Endothelial cell of umbilical vein (primary cell): ENCODE measurements at places on chromosomes 7 and 10.

GRCh38 chr7:137331378-137331777, 12.2 kb downstream of the PTN start:
- no peak overlapping the region for H3K4me3 ChIP-seq
- no peaks in the 10 kb centered on the region for H3K4me1 ChIP-seq
- H3K36me3 ChIP-seq: no peaks in the 10 kb centered on the region

- H3K4me3 ChIP-seq: no peak overlapping the region
- H3K27me3 ChIP-seq: no peaks in the 10 kb centered on the region
- H3K4me1 ChIP-seq: no peaks in the 10 kb centered on the region
- no peaks in the 10 kb centered on the region for H3K36me3 ChIP-seq
- no peak overlapping the region for H3K27ac ChIP-seq
Observed at GRCh38 chr10:29106287-29106686, 182.6 kb upstream of the LYZL1 start.

- DNase-seq: no peak
- H3K36me3 ChIP-seq: no peaks in the 10 kb centered on the region
- H3K27me3 ChIP-seq: no peaks in the 10 kb centered on the region
- no peak overlapping the region for H3K27ac ChIP-seq
- no peak overlapping the region for H3K4me3 ChIP-seq
Observed at GRCh38 chr7:53996876-53997275, 545.3 kb upstream of the VSTM2A start.

GRCh38 chr7:22275661-22276060, 81.3 kb downstream of the RAPGEF5 start:
- no peak overlapping the region for H3K4me3 ChIP-seq
- DNase-seq: no peak
- no peak overlapping the region for H3K27ac ChIP-seq
- H3K4me1 ChIP-seq: no peaks in the 10 kb centered on the region

DNA sequence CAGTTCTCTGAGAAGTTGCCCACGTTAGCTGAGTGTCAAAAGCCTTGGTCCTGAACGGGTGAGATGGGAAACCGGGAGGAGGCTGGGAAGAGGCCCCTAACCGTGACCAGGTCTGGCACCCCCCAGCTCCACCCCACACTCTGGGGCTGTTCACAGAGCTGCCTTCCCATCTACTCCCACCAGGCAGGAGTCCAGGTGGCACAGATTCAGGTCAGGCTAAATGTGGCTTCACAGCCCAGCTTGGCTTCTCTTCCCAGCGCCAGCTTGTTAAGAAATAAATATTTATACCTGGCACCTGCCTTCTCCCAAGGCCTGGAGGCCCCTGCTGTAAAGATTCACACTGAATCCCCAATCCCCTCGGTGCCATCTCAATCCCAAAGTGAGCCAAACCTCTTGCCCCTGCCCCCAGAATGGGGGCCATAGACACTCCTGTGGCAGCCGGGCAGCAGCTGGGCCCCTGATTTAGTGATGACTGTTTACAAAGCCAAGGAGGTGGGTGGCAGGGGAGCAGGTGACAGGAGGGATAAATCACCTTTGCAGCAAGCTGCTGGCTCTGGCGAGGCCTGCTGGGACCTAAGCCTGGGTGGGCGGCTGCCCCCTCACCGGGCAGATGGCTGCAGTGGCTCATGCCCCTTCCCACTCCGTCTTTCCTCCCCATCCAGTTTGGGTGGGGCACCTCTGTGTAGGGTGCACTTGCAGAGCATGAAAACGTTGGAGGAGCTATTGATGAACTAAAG, 72.5 kb downstream of the GOLGA7B start:
- H3K27ac ChIP-seq: no peak overlapping the region
- no peak overlapping the region for H3K4me3 ChIP-seq
- no peaks in the 10 kb centered on the region for H3K27me3 ChIP-seq
- no peak for DNase-seq

DNA sequence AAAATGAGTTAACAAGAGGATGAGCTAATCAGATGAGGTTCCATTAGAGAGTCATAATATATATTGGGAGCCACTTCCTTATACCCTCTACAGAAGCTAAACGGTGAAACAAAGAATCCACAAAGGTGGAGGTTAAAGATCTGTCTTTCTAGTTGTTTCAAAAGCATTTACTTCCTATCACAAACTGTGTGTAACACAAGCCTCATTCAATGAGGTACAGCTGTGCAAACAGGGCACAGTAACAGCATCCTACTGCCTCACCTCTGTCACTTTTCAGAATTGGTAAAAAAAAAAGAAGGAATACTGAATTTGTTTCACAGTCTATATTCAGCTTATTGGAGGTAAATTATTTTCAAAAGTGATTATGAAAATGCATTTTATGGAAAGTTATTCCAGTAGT, 128.7 kb downstream of the AGMO start:
- H3K27ac ChIP-seq: no peak overlapping the region
- no peaks in the 10 kb centered on the region for H3K27me3 ChIP-seq

DNA sequence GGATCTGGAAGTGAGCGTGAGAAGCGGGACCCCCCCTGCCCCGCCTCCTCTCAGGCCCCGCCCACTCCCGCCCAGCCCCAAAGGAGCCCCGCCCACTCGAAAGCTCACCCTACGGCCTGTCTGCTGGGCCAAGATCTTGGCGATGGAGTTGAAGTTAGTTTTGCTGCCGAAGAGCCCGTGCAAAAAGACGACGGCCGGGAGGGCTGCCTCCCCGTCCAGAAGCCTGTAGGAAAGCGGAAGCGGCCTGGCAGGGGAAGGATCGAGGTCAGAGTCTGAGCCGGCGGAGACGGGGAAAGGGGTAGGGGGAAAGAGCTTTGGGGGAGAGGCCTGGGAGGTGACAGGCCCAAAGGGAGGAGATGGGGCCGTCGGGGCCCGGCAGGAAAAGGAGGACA, 386 bp downstream of the ABHD11 start:
- peaks cover 8% of the 10 kb centered on the region for H3K4me1 ChIP-seq
- no peaks in the 10 kb centered on the region for H3K36me3 ChIP-seq
- peak; percentile 52 for DNase-seq
- H3K4me3 ChIP-seq: peak overlapping the region; percentile 84
- H3K27ac ChIP-seq: peak overlapping the region; percentile 23

GRCh38 chr10:14409247-14409646, 78.5 kb upstream of the FRMD4A start:
- H3K4me1 ChIP-seq: no peaks in the 10 kb centered on the region
- H3K27me3 ChIP-seq: peaks cover 36% of the 10 kb centered on the region
- no peak overlapping the region for H3K4me3 ChIP-seq
- H3K27ac ChIP-seq: no peak overlapping the region
- no peaks in the 10 kb centered on the region for H3K36me3 ChIP-seq

GRCh38 chr7:141691540-141691939, 10.4 kb downstream of the DENND11 start:
- H3K4me3 ChIP-seq: no peak overlapping the region
- H3K4me1 ChIP-seq: peaks cover 5% of the 10 kb centered on the region
- no peak for DNase-seq
- H3K36me3 ChIP-seq: no peaks in the 10 kb centered on the region
- H3K27ac ChIP-seq: no peak overlapping the region

DNA sequence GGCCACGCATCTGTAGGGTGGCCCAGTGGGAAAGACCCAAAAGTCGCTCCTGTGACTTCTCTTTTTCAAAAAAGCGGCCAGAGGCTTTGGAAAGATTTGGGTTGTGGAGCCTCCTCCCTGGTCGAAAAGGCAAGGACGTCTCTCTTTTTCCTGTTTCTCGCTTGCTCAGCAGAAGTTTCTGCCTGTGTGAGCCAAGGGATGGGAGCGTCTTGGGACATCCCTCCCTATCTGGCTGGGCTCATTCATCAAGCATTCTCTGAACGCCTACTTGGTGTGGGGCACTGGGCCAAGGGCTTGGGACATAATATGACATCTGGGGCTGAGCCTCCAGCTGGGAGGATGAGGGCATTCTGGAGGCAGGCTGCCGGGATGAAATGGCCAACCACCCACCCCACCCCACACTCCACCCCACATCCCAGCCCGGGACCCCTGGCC, 120.9 kb downstream of the C10orf105 start:
- no peak for DNase-seq
- H3K27ac ChIP-seq: no peak overlapping the region
- H3K4me3 ChIP-seq: no peak overlapping the region
- no peaks in the 10 kb centered on the region for H3K36me3 ChIP-seq
- H3K27me3 ChIP-seq: no peaks in the 10 kb centered on the region

- no peak overlapping the region for H3K27ac ChIP-seq
- no peaks in the 10 kb centered on the region for H3K4me1 ChIP-seq
- DNase-seq: no peak
- peaks cover 2% of the 10 kb centered on the region for H3K27me3 ChIP-seq
- no peaks in the 10 kb centered on the region for H3K36me3 ChIP-seq
Observed at GRCh38 chr7:34806831-34807230, 148.8 kb downstream of the NPSR1 start.

GRCh38 chr7:29142021-29142727, 4.2 kb downstream of the CPVL start:
- peaks cover 29% of the 10 kb centered on the region for H3K27me3 ChIP-seq
- no peaks in the 10 kb centered on the region for H3K4me1 ChIP-seq
- no peak overlapping the region for H3K4me3 ChIP-seq
- DNase-seq: no peak
